ENCODE measurements at places on chromosomes 12 and 14.

GRCh38 chr14:27836386-27836785 is 930.2 kb upstream of the FOXG1 start:
- no peak for DNase-seq

DNA sequence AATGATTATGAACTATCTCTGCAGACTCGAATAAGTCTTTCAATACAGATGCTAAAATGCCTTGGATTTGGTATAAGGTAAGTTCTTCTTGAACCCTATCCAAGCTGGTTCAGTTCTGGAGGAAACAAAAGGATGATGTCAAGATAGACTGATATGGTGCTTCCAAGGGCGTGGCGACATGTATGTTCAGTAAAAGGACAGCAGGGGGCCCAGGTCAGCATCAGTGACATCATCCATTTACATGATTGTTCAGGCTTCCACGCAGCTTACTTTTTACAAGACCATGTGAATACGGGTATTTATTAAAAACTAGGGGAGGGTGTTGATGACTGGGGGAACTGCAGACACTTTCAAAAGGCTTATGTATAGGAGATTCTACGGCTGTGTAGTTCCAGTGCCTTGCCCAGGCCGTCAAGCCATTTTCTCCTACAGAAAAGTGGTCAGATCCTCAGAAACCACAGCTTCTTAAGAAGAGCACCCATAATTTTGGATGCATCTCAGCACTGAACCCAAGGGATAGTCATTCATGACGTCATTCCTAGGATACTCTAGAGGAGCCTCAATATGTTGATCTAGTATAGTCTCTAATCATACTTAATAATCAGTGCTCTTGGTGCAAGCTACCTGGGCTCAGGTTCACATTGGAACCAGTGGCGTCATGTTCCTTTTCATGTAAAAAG is 527.7 kb downstream of the FUT8 start:
- DNase-seq = peak; percentile 29

- no peak for DNase-seq
Measured at GRCh38 chr14:59394268-59394667, 70.9 kb downstream of the GPR135 start.

GRCh38 chr12:106816231-106816630 is 41.7 kb downstream of the RIC8B start:
- DNase-seq = no peak

- DNase-seq = no peak
Measured at GRCh38 chr14:104051092-104051813, 34.2 kb upstream of the ASPG start.

DNA sequence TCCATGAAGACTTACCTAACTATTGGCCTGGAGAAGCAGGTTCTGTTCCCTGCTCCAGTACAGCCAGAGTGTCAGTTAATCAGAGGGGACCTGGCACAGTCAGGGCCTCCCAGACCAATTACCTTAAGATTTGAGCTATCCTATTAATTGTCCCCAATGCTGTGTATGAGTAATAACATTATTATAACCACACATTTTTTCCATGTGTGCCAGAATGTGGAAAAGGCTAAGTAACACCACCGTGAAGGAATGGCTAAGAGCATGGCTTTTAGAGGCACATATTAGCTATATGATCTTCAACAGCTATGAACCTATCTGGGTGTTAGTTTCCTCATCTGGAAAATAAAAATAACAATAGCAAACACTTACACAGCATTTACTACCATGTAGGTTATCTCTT is 111.1 kb upstream of the RAP1B start:
- DNase-seq = no peak

GRCh38 chr12:53190108-53190729 is 9.5 kb upstream of the CSAD start:
- peak; percentile 68 for DNase-seq
